ENCODE measurements at places on chromosomes 6 and 20. TPM values are rescaled to one million over a fixed set of nuclear protein-coding genes. Genes with fewer than 3 reads are reported as not detected.

DNA sequence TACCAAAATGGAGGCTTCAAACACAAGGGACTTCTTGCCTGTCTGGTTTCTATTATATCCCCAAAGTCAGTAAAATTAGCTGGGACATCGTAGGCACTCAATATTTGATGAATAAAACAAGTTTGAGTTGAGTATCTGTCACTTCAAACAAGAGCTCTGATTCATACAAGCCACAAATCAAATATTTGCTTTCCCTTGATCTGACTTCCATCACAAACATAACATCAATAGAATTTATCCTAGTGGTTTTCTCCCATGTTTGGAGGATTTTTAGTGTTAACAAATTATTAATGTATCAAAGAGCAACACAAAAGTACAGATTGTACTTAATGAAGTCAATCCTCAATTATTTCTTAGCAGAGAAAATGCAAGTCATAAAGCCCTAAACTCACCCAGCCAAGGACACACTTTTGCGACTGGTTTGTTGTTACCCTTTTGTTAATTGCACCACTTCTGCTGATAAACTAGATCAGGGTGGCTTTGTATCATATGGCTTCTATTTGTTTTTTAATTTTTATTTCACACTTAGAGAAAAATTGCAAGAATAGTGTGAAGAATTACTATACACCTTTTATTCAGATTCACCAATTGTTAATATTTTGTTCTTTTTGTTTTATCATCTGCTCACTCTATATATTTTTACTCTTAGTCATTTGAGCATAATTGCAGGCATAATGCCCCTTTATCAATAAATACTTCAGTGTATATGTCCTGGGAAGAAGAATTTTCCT lies 117.4 kb upstream of the PRDM1 start:
- DNase-seq, result no peak
- H3K4me3 ChIP-seq, result no peak overlapping the region
- H3K27ac ChIP-seq, result no peak overlapping the region
- H3K36me3 ChIP-seq, result no peaks in the 10 kb centered on the region
- no peaks in the 10 kb centered on the region for H3K4me1 ChIP-seq

- no peaks in the 10 kb centered on the region for H3K27me3 ChIP-seq
- H3K27ac ChIP-seq, result no peak overlapping the region
- no peaks in the 10 kb centered on the region for H3K36me3 ChIP-seq
- DNase-seq, result no peak
- H3K4me1 ChIP-seq, result no peaks in the 10 kb centered on the region
- H3K4me3 ChIP-seq, result no peak overlapping the region
These were observed 19.1 kb upstream of the RIN2 start for GRCh38 chr20:19738951-19739350.

- no peaks in the 10 kb centered on the region for H3K36me3 ChIP-seq
- no peaks in the 10 kb centered on the region for H3K27me3 ChIP-seq
- DNase-seq, result no peak
- H3K4me3 ChIP-seq, result no peak overlapping the region
- H3K4me1 ChIP-seq, result no peaks in the 10 kb centered on the region
These were observed 19.2 kb downstream of the PRND start for GRCh38 chr20:4740774-4741431.

- DNase-seq, result no peak
- no peaks in the 10 kb centered on the region for H3K4me1 ChIP-seq
- no peak overlapping the region for H3K27ac ChIP-seq
- no peak overlapping the region for H3K4me3 ChIP-seq
These were observed 119.9 kb downstream of the UST start for GRCh38 chr6:148866657-148867268.

Gene TAP2
- 18.0 TPM for total RNA-seq

Gene PRRT1
- total RNA-seq, result 0.48 TPM

Measured in breast epithelium (tissue), 4 donors.